Activated gamma-delta T cell treated with Interleukin-2 at 50 U/mL for 16 hours (primary cell): ENCODE measurements at places on chromosomes 3 and 15.

DNA sequence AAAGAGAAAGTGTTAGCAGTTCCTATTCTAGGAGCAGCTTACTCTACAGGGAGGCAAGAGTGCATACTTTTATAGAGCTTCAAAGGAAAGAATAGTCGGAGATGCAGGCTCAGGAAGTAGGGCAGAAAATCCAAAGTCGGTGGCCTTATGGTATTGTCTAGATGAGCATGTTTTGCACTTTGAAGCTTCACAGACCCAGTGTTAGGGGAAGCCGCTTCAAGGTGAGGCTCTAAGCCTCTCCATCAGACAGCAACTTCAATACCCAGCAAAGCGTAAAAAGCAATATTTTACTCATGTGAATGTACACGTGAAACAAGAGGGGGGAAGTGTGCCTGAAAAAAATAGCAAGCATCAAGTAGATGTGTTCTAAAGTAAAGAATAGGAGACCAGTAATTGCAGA lies 125.6 kb upstream of the RASGRP1 start:
- no peak for DNase-seq

DNA sequence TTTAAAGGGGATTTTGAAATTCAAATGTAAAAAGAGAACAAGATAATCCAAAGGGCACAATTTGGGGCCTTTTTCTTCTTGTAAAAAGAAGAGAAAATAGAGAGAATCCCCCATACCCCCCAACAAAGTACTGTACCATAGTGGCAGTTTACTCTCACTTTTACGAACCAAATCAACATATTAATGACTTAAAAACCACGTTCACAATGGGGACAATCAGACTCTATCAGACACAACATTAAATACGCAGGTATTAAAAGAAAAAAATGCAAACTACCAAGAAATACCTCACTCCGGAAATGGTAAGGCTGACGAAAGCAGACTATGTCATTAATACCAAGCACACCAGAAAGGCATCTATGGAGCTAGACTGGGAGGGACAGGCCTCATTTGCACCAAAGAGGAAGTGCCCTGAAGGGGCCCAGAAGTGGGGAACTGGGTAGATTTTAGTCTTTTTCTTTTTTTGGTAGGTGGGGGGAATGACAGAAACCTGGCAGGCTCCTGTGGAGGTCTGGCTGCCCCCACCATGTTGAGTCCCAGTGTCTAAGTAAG lies 134.3 kb downstream of the TIGIT start:
- no peak for DNase-seq

GRCh38 chr3:76566211-76566534 lies 473.7 kb upstream of the ROBO2 start:
- DNase-seq = no peak

DNA sequence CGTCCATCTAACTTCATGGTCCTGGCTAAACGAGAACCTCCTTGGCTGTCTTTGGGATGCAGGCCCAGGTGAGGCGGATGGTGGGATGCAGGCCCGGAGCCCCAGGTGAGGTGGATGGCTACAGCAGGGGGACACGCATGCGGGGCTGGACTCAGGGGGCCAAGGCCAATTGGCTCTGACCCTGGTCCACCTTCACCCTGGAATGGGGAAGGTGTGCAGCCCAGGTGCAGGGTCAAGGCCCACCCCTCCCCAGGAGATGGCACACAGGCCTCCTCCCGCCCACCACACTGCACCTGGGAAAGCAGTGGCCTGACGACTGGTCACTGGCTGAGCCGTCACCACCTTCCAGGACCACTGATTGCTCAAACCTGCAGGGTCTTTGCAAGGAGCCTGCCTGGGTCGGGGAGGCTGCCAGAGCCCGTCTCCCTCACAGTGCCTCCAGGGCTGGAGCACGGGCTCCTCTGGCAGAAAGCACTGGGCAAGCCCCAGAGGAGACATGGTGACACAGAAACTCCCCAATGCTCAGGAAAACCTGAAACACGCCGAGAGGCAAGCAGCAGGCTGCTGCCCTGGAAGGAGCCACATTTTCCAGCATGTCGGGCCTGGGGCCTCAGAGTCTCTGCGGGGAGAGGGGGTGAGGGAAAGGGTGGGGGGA lies 159.6 kb downstream of the LRRK1 start:
- DNase-seq = no peak

- no peak for DNase-seq
Observed at GRCh38 chr3:126161309-126161708, 19.1 kb downstream of the ALDH1L1 start.

GRCh38 chr3:195077611-195078540 lies 193.1 kb downstream of the XXYLT1 start:
- no peak for DNase-seq

- no peak for DNase-seq
Observed at GRCh38 chr3:104911376-104911775, 455.3 kb upstream of the ALCAM start.

- no peak for DNase-seq
Observed at GRCh38 chr15:68285259-68285980, 7.9 kb downstream of the FEM1B start.

DNA sequence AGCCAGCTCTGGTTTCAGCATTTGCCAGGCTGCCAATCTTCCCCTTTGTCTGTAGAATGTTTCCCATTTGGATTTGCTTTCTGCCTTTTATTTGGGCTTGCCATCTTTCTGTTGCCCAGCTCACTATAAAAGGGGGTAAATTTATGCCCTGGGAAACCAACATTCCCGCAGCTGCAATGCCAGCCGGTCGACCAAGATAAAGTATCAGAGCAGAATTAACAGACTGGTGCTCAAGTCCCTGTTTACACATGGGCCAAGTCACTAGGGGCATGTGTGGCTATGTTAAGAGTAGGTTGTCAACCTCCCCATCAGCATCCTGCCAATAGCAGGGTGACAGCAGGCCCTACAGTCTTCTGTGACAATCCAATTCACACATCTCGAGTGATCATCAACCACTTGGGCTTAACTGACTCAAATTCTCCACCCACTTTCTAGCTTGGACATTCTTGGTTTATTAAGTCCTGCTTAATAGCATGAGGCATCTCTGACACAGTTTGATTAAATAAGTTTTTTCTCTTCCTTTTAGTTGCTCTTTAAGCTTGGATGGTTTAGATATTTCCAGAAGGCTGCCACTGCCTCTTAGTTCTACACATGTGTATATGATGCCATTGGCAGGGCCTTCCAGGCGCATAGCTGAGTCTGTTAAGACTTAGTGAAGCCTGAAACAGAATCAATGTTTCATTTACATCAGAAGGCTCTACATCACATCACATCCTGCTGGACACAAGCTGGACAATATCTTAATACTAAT lies 24.1 kb upstream of the VEPH1 start:
- DNase-seq = no peak

DNA sequence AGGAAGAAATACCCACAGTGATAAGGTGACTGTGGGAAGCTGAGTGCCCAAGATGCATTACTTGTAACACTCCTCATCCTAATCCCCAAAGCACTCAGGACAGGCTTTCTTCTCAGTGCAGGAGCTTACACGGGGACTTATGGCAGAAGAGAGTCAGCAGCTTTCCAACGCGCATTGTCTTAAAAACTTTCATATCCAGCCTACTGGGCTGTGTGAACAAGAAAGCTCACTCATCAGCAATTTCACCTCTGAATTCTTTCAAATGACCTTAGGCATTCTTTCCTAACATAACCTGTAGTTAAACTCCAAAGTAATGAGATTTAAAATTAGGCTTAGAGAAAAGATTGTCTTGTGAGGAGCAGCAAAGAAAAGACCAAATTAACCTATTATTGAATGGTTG lies 132.3 kb downstream of the KCNAB1 start:
- no peak for DNase-seq

DNA sequence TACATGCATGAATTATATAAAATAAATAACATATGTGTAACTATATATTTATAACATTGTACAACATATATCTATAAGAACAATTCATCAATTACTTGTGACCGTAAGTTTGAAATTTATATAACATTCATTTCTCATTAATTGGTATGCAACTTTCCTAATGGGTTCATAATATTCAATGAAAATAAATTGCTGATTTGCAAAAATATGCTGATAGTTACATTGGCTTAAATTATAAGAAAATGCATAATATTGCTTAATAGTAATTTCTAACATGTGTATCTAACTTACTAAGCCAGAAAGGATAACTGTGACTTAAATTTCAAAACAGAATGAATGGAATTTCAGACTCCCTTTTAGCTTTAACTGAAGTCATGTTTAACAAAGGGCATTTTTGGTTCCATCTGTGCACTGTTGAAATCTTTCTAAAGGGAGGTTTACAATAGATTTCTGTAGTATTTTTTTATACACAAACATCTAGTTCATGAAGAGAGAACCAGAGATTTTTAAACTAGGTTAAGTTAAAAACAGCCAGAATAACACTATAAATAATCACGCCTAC lies 310.9 kb downstream of the TBC1D5 start:
- DNase-seq = no peak

- DNase-seq = no peak
Observed at GRCh38 chr3:196117809-196118208, 35.9 kb upstream of the TFRC start.

DNA sequence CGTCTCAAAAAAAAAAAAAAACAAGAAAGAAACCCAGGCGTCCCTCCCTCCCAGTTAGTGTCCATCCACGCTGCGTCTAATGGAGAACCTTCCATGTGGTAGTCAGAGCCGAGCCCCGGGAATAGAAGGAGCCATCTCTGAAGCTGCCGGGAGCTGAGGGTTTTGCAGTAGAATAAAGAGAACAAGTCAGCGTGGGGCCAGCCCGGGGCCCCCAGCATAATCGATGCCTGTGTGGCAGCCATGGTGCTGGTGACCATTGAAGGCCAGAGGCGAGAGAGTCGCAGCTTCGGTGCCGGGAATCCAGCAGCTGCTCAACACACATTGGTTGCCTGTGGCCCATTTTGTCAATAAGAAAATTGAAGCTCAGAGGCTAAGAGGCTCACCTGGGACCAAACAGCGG lies 151.7 kb downstream of the CHSY1 start:
- no peak for DNase-seq

GRCh38 chr3:72329354-72329753 lies 518.9 kb downstream of the SHQ1 start:
- no peak for DNase-seq
